ENCODE measurements at places on chromosomes 5 and 9.
A peak's percentile ranks its signal among the peaks of the same experiment; 100 is the strongest.

DNA sequence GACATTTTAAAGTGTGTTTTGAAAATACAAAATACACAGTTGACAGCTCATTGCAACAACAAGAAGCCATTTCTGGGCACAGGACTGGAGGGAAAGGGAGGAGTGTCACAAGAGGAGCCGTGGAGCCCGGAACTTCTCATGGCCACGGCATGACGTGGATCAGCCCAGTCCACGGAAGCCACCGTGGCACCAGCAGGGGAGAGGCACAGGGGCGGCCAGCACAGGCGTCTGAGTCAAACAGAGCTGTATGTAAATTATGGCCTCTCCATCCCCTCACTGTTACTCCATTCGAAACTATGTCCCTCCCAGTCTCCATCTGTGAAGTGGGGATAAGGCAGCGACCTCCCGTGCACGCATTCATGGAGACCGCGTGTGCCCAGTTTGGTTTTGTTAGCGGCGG lies 165.6 kb upstream of the IRX2 start:
- no peak for DNase-seq

DNA sequence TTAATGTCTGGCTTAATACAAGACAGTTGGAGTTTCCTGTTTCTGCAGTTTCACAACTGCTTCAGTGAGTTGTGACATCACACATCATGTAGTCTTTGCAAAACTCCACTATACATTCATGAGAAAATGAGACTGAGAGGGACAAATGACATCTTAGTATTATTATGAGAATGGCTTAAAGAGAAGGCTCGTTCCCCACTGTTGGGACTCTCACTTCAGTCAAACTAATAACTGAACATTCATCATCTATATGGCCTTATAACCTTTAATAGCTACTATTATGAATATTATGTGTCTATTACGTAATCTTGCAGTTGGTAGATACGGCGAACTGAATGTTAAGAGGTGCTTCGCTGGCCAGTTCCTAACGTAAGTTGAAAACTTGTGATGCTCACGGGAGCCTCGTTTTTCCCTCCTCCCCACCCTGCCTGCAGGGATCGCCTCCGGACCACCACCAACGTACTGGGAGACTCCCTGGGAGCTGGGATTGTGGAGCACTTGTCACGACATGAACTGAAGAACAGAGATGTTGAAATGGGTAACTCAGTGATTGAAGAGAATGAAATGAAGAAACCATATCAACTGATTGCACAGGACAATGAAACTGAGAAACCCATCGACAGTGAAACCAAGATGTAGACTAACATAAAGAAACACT lies 79.4 kb downstream of the SLC1A3 start:
- no peak for DNase-seq

DNA sequence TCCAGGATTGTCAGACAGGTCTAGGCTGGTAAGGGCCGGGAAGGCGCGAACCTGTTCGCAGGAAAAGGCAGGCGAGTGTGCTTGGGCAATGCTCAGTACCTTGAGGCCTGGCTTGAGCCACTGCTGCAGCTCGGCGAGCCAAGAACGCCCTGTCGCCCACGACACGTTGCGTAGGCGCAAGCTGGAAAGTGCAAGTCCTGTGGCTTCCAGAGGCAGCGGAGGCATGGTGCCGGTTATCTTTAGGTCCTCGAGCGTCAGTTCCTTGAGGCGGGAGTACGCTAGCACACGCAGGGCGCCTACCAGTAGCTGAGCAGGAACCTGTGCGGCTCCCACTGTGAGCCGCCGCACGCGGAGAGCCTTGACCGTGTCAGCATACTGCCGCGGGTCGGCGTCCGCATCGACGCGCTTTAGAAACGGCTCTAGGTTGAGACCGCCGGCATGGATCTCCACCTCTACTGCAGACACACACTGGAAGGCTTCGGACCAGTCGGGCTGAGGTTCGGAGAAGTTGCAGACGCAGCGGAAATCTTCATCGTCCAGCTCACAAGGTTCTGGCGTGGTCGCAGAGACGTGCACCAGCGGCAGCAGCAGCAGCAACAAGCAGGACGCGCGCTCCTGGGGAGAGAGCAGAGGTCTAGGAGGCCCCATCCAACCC lies 482 bp downstream of the CD14 start:
- DNase-seq: peak; percentile 25

GRCh38 chr9:105881654-105882349 lies 187.5 kb downstream of the TMEM38B start:
- DNase-seq: peak; percentile 37

DNA sequence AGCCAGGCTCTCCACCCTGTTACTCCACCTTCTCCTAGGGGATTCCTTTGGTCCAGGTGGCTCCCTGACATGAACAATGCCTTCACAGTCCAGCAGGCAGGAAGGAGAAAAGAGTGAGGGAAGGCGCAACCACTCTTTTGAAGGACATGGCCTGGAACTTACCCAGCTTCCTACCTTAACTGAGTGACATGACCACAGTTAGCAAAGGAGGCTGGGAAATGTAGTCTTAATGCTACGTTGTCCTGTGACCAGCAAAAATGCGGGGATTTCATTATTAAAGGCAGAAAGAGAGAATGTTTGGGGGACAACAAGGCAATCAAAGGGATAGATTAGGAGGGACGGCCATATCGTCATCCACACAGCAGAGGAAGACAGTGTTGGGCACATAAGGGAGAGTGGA lies 100.3 kb upstream of the ERCC6L2 start:
- no peak for DNase-seq

GRCh38 chr5:177371120-177372033 lies 12.9 kb upstream of the SLC34A1 start:
- DNase-seq: no peak

- no peak for DNase-seq
Measured at GRCh38 chr9:134444038-134444315, 117.7 kb downstream of the RXRA start.

- DNase-seq: no peak
Measured at GRCh38 chr9:8651846-8652215, 852.3 kb upstream of the DMAC1 start.

Measured in stimulated activated effector memory CD8-positive, alpha-beta T cell treated with anti-CD3 and anti-CD28 coated beads, Interleukin-12 subunit alpha, Interleukin-12 subunit beta, amount 100 ng/mL, for 72 hours (primary cell).